ENCODE measurements at places on chromosomes 13 and 19.
A peak's percentile ranks its signal among the peaks of the same experiment; 100 is the strongest.

DNA sequence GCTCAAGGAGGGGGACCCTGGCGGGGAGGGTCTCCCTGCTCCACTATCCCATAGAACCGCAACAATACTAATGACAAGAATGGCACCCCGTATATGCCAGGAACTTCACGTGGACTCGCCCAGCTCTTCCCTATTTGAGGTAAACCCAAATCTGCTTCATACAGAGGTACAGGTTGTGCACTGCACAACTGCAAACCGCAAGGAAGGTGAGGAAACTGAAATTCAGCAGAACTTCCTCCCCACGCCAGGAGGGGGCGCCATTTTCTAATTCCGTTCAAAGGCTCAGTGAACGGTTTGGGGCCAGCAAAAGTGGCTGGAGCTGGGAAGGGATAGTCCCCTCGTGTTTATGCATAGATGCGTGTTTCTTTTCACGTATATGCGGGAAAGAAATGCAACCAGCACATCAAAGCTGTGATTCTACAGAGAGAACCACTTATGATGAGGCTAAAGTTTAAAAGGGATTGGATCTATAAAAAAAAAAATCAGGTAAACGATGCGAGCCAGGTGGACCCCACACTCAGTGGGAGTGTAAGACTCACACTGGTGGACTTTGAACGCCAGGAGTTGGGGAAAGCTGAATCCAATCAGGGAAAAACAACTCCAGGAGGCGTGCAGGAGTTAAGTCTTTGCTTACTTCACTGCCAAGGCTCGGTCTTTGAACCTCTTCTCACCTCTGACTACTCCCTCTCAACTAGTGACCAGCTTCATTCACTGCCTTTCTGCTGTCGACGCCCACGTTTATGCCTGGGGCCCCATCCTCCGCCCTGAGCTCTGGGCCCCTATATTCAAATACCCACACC, 20.3 kb downstream of the C19orf81 start:
- peak; percentile 74 for DNase-seq

GRCh38 chr19:5076440-5077208, 107.7 kb downstream of the KDM4B start:
- no peak for DNase-seq

DNA sequence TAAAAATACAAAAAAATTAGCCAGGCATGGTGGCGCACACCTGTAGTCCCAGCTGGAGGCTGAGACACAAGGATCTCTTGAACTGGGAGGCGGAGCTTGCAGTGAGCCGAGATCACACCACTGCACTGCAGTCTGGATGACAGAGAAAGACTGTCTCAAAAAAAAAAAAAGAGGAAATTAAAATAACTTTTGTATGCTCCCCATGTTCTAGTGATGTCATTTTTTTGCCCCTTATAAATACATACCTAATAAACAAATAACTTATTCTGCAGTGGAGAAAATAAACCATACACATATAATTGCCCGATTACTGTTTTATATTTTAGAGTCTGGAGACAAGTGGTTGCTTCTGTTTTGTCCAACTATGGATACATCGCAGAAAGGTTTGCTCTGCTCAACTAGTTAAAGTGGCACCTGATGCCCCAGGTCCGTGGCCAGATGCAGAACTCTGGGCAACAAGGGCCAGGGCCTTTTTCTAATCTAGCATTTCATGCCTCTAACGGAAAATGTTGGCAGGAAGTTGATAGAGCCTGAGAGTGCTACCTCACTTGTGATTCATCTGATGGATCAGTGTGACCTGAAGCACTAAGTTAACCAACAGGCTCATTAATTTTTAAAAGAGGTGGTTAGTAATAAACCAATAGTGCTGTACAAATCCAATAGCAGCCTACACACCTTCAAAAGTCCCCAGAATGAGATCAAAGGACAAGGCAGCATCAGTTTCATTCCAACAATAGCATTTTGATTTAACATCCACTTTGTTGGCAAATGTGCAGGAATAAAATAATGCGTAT, 18.8 kb downstream of the UBE2L5 start:
- no peak for DNase-seq

- DNase-seq: no peak
These were observed 9.1 kb upstream of the POP4 start for GRCh38 chr19:29596885-29597525.

- peak; percentile 44 for DNase-seq
These were observed 32.6 kb downstream of the UBL3 start for GRCh38 chr13:29817604-29818378.

DNA sequence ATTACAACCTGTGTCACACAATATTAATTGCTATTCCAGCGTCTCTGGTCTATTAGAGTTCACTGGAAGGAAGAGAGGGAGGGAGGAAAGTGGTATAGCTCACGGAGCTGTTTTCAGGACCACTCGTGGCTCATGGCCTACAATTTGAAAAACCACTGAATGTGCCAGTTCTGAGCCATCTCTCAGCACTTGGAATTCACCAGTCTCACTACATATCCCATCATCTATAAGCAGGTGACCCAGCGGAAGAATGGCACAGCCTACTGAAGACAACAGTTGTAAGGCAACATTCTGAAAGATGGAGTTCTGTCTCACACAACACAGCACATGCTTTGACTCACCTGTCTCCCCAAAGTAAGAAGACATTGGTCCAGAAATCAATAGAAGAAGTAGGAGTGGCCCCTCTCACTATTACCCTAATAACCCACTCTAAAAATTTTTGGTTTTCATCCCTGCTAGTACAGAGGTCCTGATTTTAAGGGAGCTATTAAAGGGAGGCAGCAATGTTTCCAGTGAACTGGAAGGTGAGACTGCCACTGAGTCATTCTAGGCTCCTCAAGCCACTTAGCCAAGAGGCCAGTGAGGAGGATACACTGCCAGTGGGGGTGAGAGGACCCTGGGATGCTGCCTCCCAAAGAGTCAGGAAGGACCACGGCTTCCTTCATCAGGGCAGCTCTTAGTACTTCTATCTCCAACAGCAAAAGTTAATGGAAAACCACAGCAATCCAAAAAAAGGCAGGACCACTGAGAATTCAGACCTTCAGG, 50.0 kb upstream of the DOCK9 start:
- no peak for DNase-seq

DNA sequence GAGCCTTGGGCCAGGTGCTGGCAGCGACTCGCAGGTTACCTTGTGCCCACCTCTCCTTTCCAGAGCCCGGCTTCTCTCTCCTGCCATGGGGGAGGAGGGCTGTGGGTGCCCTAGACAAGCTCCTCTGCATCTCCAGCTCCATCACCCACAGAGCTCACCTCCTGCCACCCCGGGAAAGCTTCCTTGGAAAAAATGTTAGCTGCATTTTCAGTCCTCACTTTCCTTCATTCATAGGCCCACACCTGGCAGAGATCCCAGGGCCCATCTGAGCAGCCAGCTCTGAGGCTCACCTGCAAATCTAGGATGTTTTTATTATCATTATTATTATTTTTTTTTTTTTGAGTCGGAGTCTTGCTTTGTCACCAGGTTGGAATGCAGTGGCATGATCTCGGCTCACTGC, 36.8 kb downstream of the ZFR2 start:
- DNase-seq: no peak
